Thoracic aorta (tissue), 2 donors: ENCODE measurements at places on chromosomes 2 and 18.

GRCh38 chr18:54117853-54118773 lies 106.4 kb downstream of the MBD2 start:
- no peak for DNase-seq

GRCh38 chr2:7014174-7014640 lies 97.0 kb downstream of the RNF144A start:
- no peak for DNase-seq

DNA sequence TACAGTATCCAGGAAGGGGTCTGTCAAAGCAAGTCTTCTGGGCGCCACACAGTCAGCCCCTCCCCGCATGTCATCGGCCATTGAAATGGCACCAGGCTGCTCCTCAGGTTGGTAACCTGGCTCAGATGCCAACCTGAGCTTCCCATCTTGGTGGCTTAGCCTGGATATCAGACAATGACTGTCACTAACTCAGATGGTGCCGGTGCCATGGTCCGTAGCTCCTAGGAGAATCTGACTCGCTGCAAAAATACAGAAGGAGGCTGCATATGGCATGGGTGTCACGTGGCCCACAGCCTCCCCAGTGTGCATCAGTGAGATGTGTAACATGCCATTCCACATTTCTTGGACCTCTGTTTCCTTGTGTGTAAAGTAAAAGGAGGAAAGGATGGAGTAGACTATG lies 3.2 kb downstream of the NOSTRIN start:
- DNase-seq: no peak

- DNase-seq: no peak
Observed at GRCh38 chr18:32200766-32201165, 10.9 kb downstream of the MEP1B start.

DNA sequence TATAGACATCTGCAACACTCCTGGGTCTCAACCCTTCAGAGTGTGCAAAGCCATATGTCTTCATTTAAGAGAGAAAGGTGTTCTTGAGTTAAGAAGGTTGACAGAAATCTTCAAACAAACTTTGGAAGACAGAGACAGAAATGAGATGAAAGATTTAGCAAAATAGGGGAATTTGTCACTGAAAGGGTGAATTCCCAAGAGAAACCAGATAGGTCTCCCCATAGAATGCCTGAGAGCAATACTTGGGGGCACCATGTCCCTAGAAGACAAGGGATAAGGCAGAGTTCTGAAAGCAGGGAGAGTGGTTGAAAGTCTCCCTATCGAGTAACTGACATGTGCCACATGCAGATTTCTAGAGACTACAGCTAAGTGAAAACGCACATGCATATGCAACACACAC lies 50.0 kb downstream of the AP1S3 start:
- DNase-seq: no peak

DNA sequence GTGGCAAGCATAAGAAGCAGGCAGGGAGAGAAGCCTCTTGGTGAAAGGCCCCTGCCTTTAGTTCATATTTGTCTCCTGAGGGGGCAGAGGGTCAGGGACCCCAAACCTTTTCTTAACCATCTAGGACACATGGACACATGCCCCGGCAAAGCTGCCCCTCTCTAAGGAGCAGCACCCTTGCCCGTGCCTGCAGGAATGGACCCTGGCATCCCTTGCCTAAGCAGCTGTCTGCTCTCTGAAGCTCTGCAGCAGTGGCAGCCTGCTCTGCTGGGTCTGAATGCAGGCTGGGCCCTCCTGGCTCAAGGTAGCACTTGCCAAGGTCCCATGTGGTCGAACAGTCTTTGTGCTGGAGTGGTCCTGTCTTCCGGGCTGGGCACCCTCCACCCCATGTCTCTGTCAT lies 174.4 kb downstream of the CELF4 start:
- no peak for DNase-seq
